Ammon's horn (tissue), 1 donor: ENCODE measurements at places on chromosomes 5 and 9.

DNA sequence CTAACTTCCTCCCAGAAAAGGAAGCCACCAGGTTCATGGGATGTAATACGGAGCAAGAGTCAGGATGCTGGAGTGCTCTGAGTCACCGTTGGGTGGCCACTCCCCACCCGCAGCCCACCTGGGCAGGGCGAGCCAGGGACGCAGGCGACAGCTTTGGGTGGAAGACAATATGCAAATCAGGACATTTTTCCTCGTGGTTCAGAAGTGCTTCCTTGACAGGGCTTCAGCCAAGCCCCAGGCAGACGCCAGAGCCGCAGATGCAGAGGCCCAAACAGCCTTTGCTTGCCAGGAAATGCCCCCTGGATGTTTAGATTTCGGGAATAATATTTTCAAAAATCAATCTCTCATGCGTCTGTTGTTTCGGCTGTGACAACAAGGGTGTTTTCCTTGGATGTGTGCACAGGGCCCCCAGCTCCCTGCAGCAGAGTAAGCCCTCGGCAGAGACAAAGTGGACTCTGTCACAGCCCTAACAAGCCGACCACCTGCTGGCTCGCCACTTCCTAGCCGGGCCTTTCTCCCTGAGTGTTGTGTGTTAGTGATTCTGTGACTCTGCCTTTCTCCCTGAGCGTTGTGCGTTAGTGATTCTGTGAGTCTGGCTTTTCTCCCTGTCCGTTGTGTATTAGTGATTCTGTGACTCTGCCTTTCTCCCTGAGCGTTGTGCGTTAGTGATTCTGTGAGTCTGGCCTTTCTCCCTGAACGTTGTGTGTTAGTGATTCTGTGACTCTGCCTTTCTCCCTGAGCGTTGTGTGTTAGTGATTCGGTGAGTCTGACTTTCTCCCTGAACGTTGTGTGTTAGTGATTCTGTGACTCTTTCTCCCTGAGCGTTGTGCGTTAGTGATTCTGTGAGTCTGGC is 11.8 kb upstream of the SLC9A3 start:
- no peak for DNase-seq

DNA sequence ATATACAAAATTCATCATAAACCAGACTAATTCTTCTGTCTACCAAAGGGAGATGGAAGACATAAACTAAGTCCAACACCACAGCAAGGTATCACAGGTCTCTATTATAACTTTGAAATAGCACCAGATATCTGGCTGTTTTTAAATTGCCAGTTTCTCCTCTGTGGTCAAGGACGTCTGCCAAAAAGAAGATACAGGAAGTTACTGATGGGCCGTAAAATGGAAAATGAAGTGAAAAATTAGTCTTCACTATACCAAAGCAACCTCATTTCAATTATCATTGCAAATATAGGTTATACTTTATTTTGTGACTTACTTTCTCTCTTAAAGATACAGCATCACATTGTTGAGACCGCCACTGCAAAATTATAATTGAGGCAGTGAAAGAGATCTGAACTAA is 225.5 kb downstream of the NDUFS4 start:
- no peak for DNase-seq

DNA sequence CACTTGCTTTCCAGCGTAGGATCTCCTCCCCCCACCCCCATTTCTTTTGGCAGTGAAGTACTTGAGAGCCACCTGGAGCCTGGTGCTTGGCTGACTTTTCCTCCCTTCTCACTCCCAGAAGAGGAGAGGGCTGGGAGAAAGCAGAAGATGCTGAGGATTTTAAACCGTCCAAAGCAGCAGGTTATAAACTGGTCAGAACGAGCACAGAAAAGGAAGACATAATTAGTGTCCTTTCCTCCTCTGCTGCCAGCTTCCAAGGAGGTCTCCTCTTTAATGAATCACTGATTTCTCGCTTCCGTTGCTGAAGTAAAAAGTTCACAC is 563 bp upstream of the FGF10 start:
- no peak for DNase-seq

DNA sequence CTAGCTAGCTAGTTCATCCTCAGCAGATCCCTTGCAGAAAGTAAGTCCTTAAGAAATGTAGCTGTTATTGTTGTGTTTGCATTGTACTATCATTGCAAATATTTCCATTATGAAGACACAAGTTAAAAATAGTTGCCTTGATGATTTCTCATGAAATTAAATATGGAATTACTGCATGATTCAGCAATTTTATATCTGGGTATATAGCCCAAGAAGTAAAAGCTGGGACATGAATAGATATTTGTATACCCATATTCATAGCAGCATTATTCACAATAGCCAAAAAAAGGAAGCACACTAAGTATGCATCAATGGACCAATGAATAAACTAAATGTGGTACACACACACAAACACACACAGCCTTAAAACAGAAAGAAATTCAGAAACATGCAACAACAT is 6.8 kb downstream of the IFNB1 start:
- DNase-seq = no peak
